ENCODE measurements at places on chromosomes 12 and 14.

GRCh38 chr12:47729233-47729632, 3.9 kb upstream of the ENDOU start:
- no peak for DNase-seq

DNA sequence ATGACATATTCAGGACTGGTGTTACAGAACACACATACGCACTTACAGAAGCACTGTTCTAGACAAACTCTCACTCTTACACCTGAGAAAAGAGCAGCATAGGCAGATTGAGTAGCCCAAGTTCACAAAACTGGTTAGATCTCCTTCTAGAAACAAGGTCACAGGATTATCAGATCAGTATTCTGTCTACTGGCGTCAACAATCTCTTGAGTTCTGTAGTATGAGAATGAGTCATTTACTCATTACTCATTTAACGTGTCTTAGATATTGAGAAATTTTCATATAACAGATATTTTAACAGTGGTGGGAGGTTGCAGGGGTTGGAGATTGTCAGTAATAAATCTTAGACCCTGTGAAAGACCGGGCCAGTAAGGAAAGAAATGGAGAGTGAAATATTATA, 2.8 kb upstream of the TSPAN8 start:
- DNase-seq: no peak

DNA sequence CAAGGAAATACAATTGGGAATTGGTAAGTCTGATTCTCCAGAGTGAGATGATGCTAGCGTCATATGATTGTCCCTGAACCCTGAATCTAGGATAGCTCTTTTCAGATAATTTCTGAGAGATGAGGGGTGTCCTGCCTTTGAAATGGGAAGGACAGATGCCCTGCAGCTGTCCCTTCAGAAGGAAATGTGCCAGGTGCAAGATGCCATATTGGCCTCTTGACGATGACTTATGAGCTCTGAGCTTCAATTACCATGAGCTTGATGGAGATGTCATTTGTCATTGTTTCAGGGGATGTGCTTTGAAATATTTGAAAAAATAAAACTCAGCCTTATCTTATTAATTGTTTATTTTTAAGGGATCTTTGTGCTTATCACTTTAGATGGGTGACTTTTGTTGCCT, 185.1 kb downstream of the DACT1 start:
- DNase-seq: no peak

GRCh38 chr12:78880078-78880477, 15.5 kb downstream of the SYT1 start:
- no peak for DNase-seq

- no peak for DNase-seq
Measured at GRCh38 chr12:46693518-46693917, 132.3 kb downstream of the SLC38A4 start.

- no peak for DNase-seq
Measured at GRCh38 chr12:121647-122046, 55.1 kb downstream of the IQSEC3 start.

DNA sequence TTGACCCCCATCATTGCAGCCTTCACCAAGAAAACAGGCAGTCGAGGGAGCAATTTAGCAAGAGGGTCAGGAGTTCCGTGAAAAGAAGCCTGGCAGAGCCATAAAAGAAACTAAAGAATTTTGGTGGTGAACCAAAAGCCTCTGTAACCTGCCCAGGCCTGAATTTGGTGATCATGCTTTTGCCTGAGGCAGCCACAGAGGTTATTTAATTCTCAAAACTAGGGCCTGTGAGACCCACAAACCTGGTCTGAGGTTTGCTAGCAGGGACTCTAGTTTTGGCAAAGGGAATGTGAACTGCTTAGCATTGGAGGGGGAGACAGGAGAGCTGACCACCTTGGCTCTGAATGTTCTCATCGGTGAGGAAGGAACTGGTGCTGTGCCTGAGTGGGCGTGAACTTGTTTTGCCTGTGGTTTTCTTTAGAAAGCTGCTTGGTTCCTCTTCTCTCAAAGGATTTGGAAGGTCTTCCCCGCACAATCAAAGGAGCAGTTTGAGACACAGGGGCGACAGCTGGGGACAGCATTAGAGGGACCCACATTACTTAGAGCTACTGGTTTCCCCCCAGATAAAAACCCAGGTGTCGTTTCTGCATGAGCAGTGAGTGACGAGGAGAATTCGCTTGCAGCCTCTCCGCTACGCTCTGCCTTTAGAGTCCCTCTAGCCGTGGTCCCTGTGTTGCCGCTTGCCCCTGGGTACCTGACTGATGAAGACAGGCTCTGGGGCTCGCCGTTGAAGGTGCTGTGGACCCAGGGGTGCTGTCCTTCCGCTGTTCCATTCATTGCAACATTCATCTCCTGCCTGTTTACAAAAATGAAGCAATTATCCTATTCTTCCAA, 12.6 kb upstream of the WNT5B start:
- no peak for DNase-seq

Data from CD4-positive, alpha-beta T cell treated with Interleukin-6 for 4 hours (primary cell).